ENCODE measurements at places on chromosomes 5 and 9. TPM values are rescaled to one million over a fixed set of nuclear protein-coding genes. Genes with fewer than 3 reads are reported as not detected.

TUBB4B gene
- 205 TPM for total RNA-seq

ARL10 gene
- 12.1 TPM for total RNA-seq

LECT2 gene
- not detected for total RNA-seq

GPR150 gene
- total RNA-seq, result 0.66 TPM

TAF11L13 gene
- not detected for total RNA-seq

SUSD3 gene
- 1.3 TPM for total RNA-seq

SPATA6L gene
- total RNA-seq, result 0.15 TPM

TLE1 gene
- total RNA-seq, result 29.7 TPM

CANX gene
- total RNA-seq, result 606 TPM

CDC26 gene
- 28.9 TPM for total RNA-seq

C9 gene
- total RNA-seq, result not detected
